CD4-positive, CD25-positive, alpha-beta regulatory T cell (primary cell): ENCODE measurements at places on chromosomes 6 and 20.
A peak's percentile ranks its signal among the peaks of the same experiment; 100 is the strongest.

- DNase-seq = no peak
Measured at GRCh38 chr6:148814082-148814790, 67.4 kb downstream of the UST start.

GRCh38 chr20:36839150-36839549 lies 36.8 kb upstream of the TLDC2 start:
- no peak for DNase-seq

GRCh38 chr6:33837971-33838665 lies 34.3 kb upstream of the MLN start:
- DNase-seq = no peak

GRCh38 chr6:155314773-155315515 lies 660 bp upstream of the TFB1M start:
- no peak for DNase-seq

- DNase-seq = no peak
Measured at GRCh38 chr20:6533351-6533750, 234.1 kb upstream of the BMP2 start.

- DNase-seq = no peak
Measured at GRCh38 chr6:13091192-13091591, 237.1 kb downstream of the TBC1D7 start.

- no peak for DNase-seq
Measured at GRCh38 chr6:121548131-121548530, 112.7 kb downstream of the GJA1 start.

GRCh38 chr6:167996424-167997199 lies 859 bp upstream of the KIF25 start:
- no peak for DNase-seq

DNA sequence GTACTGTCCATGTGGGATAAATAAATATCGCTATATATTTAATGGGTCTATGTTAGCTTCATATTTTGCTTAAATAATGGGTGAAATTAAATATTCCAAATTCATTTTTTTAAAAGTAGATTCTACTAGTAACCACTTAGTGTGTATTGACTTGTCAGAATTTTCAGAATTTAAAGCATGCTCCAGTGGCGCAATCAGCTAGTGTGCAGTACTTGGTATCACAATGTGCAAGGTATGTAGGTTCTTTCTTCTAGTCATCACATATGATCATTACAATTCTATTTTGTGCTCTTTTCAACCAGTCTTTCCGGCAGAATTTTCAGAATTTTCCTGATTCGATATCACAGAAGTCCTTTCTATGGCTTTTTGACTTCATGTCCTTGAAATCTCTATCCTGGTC lies 32.6 kb downstream of the PDE7B start:
- no peak for DNase-seq

DNA sequence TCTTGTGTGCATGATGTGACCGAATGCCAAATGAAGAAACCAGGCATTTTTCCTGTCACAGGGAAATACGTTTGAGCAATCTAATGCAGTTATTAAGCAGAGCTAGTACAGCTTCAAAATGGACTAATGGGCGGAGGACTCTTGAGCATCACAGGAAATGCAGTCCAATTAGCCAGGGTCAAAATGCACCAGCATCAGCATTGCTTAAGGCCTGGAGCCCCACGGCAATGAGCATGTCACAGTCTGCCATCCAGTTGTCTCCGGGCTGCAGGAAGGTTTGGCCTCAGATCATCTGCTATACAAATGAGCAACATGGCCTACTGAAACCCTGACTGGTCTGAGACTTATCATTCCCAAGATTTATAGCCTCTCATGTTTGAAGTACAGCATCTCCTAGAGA lies 652.1 kb upstream of the SLC35B3 start:
- DNase-seq = no peak

- no peak for DNase-seq
Measured at GRCh38 chr6:53433261-53433950, 84.7 kb upstream of the ELOVL5 start.

DNA sequence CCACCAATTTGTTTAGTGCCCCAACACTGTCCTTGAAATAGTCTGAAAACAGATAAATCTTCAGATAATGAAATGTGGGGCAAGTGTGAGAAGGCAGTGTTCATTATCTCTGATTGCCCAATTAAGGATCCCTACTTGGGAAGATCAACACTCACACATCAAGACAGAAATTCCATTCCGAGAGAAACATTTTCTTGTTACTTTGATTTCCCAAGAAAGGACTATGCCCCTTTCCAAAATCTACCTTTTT lies 16.2 kb downstream of the HMGN4 start:
- DNase-seq = no peak

GRCh38 chr20:9672981-9673380 lies 158.6 kb downstream of the LAMP5 start:
- DNase-seq = no peak

DNA sequence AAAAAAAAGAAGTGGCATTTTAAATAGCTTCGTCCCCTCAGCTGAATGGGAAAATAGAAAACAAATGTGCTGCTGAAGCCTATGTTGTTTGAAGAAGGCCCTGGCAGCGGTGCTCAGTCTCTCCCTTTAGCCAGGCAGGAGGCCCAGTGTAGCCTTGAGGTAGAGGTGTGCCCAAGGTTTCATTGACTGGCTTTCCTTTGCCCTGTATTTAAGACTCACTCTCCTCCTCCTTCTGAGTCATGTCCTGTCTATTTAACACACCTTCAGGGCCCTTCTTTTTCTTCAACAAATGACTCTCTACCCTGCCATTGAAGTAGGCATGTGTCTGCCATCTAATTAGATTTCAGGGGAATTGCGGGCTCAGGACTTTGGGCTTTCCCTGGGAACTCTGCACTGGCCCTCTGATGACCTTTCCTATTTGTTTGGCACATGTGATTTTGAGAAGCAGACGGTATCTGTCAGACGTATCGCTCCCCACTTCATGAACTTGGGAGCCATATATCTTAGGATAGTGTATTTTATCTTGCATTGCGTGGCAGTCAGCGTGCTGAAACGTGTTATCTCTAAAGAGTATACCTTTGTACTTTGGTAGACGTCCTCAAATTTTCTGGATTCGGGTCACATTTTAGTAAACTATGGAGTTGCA lies 4.3 kb downstream of the TJAP1 start:
- DNase-seq = no peak

- peak; percentile 13 for DNase-seq
Measured at GRCh38 chr6:44004625-44005506, 122.4 kb downstream of the MRPL14 start.

DNA sequence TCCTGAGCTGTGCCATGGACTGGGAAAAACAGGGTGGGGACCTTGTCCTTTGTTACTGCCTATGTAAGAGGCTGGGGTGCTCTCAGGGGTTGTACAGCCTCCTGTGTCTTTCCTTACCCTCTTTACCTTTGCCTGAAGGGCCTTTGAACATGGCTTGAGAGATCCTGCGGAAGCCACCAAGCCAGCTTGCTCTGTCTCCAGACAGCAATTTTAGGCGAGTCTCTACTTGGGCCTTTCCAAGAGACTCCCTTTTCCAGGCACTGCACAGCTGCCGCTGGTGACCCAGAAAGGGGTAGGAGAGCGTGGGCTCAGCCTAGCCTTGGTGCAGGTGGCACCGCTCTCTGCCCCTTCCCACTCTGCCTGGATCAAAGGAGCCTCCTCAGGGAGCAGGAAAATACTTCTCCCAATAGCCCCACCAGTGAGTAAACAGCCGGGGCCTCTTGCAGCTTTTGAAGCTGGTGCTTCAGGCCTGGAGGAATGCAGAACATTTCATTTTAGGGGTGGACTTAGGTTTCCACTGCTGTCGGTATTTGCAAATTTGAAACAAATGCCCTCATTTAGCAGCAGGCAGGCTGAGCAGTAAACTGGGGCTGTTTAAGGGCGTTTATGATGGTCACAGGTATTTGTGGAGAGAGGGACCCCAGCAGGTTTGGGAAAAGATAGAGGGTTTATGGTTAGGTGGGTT lies 13.9 kb downstream of the PTK7 start:
- no peak for DNase-seq

- DNase-seq = no peak
Measured at GRCh38 chr6:89027756-89028155, 52.8 kb upstream of the PNRC1 start.

DNA sequence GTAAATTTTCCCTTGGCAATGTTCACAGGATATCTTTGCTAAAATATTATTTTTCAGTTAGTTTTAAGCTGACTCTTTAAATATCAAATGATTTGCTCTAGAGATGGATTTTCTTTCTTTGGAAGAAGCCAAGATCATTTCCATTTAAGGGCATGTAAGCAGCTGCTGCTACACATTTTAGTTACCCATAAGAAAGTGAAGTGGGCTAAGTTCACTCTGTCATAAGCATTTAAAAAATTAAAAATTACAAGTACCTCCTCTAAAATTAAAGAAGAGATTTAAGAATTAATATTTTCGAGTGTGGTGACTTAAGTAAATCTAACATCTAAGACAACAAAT lies 1.2 kb upstream of the PLN start:
- no peak for DNase-seq

- no peak for DNase-seq
Measured at GRCh38 chr6:21019614-21020013, 485.4 kb downstream of the CDKAL1 start.

- no peak for DNase-seq
Measured at GRCh38 chr6:168504366-168504765, 63.4 kb downstream of the SMOC2 start.

DNA sequence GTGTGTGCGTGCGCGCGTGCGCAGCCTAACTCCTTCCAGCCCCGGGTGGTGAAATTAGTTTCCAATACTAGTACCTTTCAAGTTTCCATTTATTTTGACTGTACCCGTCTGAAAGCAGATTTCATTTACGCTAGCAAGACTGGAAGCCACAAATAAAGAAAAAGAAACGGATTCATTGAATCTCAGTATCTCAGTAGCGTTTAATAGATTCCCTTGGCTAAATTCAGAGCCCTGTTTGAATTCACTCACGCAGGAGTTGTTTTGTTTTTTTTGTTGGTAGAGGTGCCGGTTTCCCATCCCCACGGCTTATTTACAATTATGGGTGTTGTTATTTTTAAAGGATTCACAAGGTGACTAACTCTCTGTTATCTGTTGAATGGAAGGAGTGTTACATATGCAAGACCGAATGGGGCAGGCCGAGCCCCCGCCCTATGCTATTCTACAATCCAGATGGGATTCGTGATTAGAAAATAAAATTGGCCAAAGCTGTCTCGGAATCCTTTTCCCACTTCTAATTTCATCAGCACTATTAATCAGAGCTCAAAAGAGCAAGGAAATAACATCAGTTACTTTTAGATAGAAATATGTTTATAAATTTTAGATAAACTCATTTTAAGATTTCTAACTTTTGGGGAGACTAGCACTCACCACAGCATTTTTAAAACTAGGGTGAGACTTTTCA lies 2.3 kb upstream of the INSM1 start:
- no peak for DNase-seq

DNA sequence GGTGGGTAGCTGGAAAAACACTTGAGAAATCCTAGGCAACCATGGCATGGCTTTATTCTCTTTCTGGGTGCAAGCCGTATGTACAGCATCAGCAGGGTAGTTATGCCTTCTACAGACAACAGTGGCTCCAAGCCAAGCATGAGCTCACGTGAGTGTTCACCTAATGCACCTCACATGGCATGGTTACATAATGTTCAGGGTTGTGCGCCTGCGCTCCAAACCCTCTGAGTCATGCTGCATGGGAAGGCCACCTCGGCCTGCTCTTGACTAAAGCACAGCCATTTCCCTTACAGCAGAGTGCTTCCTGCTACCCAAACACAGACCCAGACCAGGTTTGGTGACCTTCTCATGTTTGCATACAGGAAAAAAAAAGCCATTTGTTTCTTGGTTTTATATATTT lies 96.2 kb downstream of the VIP start:
- DNase-seq = no peak

DNA sequence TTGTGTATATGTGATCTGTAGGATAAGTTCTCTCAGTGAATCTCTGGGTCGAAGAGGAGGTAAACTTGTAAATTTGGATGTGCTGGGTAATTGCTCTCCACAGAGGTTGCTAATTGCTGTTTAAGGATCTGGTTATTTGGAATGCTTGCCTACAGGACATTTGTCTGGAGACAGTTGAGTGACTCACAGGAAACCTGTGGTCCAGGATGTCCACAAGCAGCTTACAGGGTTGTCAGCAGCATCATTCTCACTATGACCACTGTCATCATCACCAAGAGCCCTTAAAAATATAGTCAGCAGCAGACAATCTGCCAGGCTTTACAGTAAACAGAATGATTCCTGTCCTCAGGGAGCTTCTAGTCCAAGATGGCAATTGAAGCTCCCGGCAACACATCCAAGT lies 31.2 kb upstream of the KCNK5 start:
- DNase-seq = no peak

- no peak for DNase-seq
Measured at GRCh38 chr6:134714113-134714512, 235.8 kb downstream of the ALDH8A1 start.

GRCh38 chr20:2515203-2515602 lies 6.5 kb upstream of the ZNF343 start:
- no peak for DNase-seq

DNA sequence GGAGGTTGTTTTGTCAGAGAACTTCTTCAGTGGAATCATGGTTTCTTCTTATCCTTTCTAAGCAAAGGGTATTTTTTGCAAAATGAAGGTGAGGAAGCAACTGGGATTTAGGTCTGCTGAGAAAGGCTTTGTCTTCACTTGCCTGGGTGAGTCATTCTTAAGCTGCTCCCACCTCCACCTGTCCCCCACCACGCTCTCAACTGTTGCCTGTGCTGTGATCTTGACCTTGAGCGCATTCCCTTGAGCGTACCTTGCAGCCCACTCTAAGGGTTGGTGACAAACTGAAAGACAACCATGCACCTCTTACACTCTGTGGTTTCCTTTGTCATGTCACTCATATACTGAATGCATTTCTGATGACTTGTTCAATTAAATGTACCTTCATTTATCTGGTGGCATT lies 641.1 kb downstream of the RNF144B start:
- no peak for DNase-seq

- no peak for DNase-seq
Measured at GRCh38 chr20:5550733-5551529, 199.3 kb upstream of the SHLD1 start.

- peak; percentile 54 for DNase-seq
Measured at GRCh38 chr6:158009114-158009891, 27.6 kb downstream of the SYNJ2 start.

DNA sequence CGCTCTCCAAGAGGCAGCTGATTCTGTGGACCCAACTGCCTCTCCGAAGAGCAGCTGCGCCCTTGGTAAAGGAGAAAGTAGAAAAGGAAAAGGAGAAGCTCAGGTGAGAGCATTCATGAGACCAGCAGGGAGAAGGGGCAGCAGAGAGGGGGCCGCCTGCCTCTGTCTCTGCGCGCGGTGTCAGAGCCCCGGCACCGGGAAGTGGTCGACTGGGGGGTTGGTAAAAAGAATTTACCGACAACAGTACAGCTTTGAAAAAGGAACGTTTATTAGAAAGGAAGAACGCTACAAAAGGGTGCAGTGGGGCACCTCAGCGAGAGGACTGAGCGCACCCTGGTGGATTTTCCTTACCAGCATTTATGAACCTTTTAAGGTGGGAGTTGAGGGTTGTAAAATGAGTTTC lies 61.9 kb downstream of the GPR6 start:
- no peak for DNase-seq

- DNase-seq = no peak
Measured at GRCh38 chr20:41110930-41111577, 26.3 kb upstream of the PLCG1 start.
